Vagina (tissue), 2 donors: ENCODE measurements at places on chromosomes 1 and 21. TPM values are rescaled to one million over a fixed set of nuclear protein-coding genes. Genes with fewer than 3 reads are reported as not detected.

DNA sequence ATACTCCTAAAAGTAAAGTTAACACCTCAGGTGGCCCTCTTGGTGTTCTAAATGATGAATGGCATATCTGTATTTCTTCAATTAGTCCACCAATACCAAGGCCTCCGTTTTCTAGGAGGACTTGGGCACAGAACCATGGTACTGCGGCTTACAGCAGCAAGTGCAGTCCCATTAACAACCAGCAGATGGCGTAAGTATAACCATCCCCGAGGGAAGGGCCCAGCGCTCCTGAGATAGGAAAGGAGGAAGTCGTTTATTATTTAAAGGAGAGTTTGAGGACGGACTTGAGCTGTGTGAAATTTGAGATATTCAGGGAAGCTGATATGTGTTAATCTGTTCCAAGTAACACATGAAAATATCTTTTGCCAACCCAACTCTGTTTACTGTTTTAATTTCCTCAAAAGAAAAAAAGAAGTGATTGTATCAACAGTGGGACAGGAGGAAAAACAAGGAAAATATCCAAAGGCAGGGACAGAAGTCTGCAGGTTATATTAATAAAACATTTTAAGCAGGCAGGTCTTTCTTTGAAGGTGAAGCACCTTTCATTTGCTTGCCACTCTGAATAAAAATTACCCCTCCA is 37.7 kb upstream of the KCNJ15 start:
- DNase-seq = no peak

KRTAP12-2 gene
- not detected for total RNA-seq

DNA sequence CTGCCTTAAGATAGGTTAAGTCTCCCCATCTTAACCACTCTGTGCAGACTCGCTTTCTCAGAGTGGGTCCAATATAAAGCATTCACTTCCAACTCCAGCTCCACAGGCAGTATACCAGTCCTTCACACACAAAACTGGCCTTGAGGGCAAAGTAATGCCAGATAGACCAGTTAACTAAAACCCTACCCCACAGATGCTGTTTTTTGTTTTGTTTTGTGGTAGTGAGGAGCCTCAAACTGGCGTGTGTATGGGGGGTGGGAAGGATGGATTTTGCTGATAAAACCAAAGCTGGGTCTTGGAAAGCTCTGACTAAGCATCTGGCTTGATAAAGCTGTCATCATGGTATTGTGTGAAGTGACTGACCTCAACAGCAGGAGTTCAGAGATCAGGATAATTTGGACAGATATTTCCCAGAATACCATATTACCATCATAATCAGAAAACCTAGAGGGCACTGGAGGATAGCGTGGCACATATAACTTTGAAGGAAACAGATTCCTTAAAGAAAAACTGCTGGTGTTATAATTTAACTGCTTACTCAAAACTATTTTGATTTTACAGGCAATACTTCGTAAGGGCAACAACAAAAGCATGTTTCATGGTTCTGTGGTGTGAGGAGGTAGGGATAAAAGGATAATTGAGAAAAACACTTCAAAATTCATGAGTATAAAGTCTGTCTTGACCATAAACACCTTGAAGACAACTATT is 29.6 kb upstream of the CPLANE2 start:
- DNase-seq = no peak

LHX4 gene
- total RNA-seq = 0.98 TPM

GRCh38 chr1:112697781-112698201 is 9.1 kb downstream of the RHOC start:
- no peak for DNase-seq

DNA sequence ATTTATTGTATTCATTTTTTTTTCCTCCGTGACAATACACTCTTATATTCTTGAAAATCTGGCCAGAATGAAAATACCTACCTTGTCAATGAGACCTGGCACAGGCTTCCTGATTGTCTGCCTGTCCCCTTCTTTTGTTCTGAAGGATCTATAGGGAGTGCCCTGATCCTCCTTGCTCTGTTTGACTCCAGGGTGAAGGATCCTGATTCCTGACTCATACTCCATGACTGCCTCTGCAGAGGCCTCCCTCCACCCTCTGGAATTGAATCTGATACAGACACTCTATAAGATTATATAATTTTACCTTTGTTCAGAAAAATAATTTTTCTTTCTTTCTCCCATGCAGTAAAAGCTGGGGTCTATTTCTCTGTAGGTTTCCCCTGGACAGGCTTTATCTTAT is 116.2 kb downstream of the HMCN1 start:
- no peak for DNase-seq

DNA sequence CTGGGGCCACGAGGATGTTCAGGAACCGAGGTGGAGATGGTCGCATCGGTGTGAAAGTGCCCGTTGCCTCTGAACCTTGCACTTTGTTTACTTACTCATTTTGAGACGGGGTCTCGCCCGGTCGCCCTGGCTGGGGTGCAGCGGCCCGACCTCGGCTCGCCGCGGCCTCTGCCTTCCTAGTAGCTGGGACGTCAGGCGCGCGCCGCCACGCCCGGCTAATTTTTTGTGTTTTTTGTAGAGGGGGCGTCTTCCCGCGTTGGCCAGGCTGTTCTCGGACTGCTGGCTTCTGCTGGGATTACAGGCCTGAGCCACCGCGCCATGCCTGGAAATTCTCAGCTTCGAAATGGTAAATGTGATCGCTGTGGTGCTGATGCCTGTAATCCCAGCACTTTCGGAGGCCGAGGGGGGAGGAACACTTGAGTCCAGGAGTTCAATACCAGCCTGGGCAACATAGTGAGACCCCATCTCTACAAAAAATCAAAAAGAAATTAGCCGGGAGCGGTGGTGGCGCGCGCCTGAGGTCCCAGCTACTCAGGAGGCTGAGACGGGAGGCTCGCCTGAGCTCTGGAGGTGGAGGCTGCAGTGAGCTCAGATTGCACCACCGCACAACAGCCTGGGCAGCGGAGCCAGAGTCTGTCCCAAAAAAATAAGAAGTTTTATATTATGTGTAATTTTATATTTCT is 684 bp upstream of the MRPL20 start:
- no peak for DNase-seq

DNA sequence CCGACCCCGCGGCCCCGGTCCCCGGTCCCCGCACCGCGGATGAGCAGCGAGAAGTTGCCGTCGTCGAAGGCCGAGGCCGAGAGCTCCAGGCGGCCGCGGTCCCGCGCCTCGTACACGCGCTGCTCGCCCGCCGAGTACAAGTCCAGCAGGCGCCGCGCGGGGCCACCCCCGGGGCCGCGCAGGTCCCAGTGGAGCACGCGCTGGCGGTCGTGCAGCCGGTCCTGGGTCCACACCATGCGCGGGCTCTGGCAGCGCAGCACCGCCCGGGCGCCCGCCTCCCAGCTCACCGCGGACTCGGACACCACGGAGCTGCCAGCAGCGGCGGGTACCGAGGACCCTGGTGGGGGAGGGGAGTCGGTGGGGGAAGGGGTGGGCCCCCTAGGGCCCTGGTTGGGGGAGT is 2.9 kb downstream of the MXRA8 start:
- DNase-seq = no peak

GRCh38 chr1:50347933-50348332 is 75.3 kb downstream of the DMRTA2 start:
- no peak for DNase-seq

- DNase-seq = peak; percentile 67
Observed at GRCh38 chr1:29975036-29975694, 738.8 kb downstream of the PTPRU start.

DNA sequence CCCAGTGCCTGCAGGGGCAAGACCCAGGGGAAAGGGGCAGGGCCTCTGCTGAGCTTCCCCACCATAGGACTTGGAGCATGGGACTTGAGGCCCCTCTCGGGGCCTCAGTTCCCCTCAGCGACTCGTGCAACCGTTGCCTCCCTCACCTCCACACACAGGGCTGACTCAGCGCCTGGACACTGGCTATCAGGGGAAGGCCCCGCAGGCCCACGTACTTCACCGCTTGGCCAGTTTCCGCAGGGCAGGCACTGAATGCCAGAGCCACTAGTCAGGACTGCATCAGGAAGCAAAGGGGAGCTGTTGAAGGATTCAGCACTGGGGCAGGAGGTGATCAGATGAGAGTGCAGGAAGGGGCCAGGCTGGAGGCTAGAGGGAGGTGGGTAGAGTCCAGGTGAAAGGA is 15.5 kb upstream of the FAM131C start:
- no peak for DNase-seq

KCNQ4 gene
- total RNA-seq = 2.0 TPM

GRCh38 chr1:114609026-114609425 is 27.6 kb upstream of the BCAS2 start:
- DNase-seq = no peak

RBM8A gene
- 93.3 TPM for total RNA-seq

- no peak for DNase-seq
Observed at GRCh38 chr1:100308777-100309176, 42.8 kb downstream of the RTCA start.

DNA sequence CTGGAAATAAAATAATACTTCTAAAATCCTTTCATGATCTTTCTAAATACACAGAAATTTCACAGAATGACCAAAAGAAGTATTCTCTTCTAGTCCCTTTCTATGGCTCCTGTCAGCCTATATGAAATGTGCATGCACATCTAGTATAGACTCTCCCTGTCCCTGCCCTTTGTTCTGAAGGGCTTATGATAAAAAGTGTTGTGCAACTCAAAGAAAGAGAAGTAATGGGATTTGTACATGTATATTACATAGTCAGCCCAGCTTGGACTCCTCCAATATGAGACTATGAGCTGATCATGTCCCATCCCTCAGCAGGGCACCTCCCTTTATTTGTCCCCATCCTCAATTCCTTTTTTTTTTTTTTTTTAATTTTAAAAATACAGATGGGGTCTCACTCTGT is 42.1 kb upstream of the LAX1 start:
- no peak for DNase-seq

- no peak for DNase-seq
Observed at GRCh38 chr1:33791251-33791650, 72.6 kb upstream of the HMGB4 start.

FAM20B gene
- total RNA-seq = 19.4 TPM

DNA sequence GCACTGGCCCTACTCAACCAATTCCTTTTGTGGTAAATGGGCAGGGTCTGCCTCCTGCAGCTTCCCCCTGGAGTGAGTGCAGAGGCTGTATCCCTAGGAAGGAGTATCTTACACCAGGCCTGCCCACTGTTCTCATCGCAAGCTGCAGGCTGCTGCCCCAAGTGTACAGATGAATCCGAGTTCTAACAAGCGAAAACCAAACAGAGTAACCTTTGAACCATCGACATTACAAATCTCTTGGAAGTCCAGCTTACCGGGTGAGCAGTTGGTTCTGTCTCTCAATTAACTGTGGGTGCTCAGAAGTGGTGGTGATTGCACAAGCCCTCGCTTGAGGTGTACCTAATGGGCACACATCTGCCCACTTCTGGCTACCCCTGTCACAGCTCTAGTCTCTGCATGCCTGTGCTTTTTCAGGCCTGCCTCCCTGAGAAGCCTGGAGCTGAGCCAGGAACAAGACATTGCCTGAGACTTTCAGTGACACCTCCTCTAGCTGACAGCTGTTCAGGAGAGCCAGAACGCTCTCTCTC is 22.7 kb downstream of the INAVA start:
- DNase-seq = no peak

MAB21L3 gene
- 4.4 TPM for total RNA-seq

TOMM20 gene
- 71.9 TPM for total RNA-seq

OR2T10 gene
- not detected for total RNA-seq

- no peak for DNase-seq
Observed at GRCh38 chr21:23101111-23101510, 2102.9 kb downstream of the NCAM2 start.

DNA sequence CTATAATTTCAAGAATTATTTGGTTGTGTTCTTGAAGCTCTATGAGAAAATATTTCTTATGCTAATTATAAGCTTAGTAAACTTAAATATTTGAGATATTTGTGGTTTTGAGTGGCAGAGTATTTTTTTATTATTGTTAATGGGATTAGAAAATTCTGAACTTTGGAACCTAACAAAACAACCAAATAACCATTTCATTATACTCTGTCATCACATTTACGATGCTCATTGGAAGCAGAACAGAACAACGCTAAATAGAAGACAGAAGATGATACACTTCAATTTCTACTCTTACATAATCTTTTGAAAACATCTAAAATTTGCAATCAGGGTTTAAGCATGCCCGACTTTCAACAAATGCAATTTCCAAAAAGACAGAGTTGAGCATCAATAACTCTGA is 270.2 kb downstream of the PTPRC start:
- DNase-seq = no peak

GSTM3 gene
- 199 TPM for total RNA-seq

NHLH1 gene
- not detected for total RNA-seq
